ENCODE measurements at places on chromosomes 16 and 17. TPM values are rescaled to one million over a fixed set of nuclear protein-coding genes. Genes with fewer than 3 reads are reported as not detected.

Gene GINS2
- 6.2 TPM for total RNA-seq

Gene LAT
- 5.7 TPM for total RNA-seq

Gene NACA2
- 2.1 TPM for total RNA-seq

Gene TBC1D3G
- total RNA-seq = 8.7 TPM

Gene RNF157
- 47.5 TPM for total RNA-seq

Gene MMP2
- 22.9 TPM for total RNA-seq

Gene TBC1D3E
- not detected for total RNA-seq

Gene GRB2
- total RNA-seq = 88.3 TPM

Gene RPUSD1
- 22.0 TPM for total RNA-seq

GRCh38 chr16:1788095-1788707 lies 5.3 kb downstream of the IGFALS start:
- no peaks in the 10 kb centered on the region for H3K27me3 ChIP-seq
- H3K36me3 ChIP-seq = no peaks in the 10 kb centered on the region
- H3K4me1 ChIP-seq = peaks cover 6% of the 10 kb centered on the region
- no peak for DNase-seq

DNA sequence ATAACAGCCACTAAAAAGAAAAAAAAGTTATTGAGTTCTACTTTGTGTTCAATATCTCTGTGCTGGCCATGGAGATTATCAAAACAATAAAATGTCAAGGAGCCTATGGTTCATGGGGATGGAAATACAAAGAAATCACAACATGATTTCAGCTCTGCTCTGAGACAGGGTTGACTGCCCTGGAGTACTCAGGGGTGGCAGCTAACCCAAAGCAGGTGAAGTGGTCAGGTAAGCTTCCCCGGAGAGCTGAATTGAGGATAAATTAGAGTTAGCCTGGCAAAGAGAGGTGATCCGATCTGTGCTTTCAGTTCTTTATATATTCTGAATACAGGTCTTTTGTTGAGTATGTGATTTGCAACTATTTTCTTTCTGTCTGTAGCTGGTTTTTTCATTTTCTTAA lies 119.3 kb upstream of the TMEM97 start:
- H3K36me3 ChIP-seq = no peaks in the 10 kb centered on the region
- H3K27ac ChIP-seq = no peak overlapping the region
- no peaks in the 10 kb centered on the region for H3K4me1 ChIP-seq
- DNase-seq = no peak

GRCh38 chr17:16131593-16131992 lies 83.7 kb downstream of the NCOR1 start:
- no peak overlapping the region for H3K27ac ChIP-seq
- peak; percentile 13 for DNase-seq
- no peaks in the 10 kb centered on the region for H3K4me1 ChIP-seq
- H3K36me3 ChIP-seq = no peaks in the 10 kb centered on the region
- H3K4me3 ChIP-seq = no peak overlapping the region
- no peaks in the 10 kb centered on the region for H3K27me3 ChIP-seq

DNA sequence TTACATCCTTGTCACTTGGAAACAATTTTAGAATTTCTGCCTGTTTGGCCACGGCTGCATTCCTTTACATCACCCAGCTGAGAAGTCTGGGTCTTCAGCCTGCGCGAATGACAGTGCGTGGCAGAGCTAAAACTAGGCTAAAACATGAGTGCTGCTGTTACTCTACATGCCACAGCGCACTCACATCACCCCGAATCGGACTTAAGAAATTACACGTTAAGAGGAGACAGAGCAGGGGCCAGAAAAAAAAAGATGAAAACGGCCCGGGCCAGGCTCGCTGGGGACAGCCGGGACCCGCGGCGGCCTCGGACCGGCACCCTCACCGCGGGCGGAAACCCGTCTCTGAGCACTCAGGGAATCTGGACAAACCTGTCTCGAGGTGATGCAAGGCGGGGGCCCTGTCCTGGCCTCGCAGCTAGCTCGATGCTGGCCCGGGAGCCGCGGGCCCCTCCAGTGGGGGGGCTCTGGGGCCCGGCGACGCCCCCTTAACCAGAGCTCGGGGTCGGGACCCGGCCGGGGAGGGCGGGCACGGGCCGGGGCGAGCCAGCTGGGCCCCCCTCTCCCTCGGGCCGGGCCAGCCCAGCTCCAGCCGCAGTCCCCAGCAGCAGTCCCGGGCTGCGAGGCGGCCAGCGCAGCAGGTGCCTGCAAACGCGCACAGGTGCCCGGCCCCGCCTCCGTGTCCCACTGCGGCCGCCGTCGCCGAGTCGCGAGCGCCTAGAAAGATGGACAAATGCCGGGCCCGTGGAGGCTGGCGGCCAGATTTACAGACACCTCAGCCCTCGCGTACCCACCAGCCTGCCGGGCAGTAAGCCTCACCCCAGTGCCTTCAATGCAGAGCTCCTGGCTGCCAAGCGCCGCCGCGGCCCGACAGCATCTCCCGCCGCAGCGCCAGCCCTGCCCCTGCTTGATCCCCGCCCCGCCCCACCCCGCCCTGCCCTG lies at the start of gene AKTIP:
TSS of gene AKTIP (minus strand) at position 879 of the 939 bp plus-strand sequence. CDS start 2,950 bp downstream, outside the sequence.
- H3K4me1 ChIP-seq = peaks cover 14% of the 10 kb centered on the region
- DNase-seq = peak; percentile 76
- H3K27me3 ChIP-seq = no peaks in the 10 kb centered on the region
- peak within 1 kb of the TSS; percentile 96 for H3K27ac ChIP-seq
- H3K4me3 ChIP-seq = peak within 1 kb of the TSS; percentile 84
- H3K36me3 ChIP-seq = no peaks in the 10 kb centered on the region

DNA sequence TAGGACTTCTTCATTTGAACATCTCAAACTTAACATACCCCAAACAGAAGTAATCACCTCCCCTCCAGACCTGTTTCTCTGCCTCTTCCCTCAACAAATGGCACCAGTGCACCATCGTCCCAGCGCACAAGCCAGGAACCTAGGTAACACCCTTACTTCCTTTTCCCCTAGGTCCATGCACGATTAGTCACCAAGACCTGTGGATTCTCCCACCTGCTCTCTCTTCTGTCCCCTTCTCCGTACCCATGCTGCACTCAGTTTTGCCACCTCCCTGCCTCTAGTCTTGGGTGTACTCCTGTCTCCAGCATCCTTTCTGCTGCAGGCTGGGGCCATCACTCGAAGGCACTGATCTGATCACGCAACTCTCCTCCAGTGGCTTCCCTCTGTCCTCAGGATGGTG lies 3.2 kb downstream of the EMC8 start:
- H3K4me1 ChIP-seq = peaks cover 7% of the 10 kb centered on the region
- no peak overlapping the region for H3K27ac ChIP-seq
- H3K36me3 ChIP-seq = no peaks in the 10 kb centered on the region
- no peak for DNase-seq
- H3K27me3 ChIP-seq = no peaks in the 10 kb centered on the region

DNA sequence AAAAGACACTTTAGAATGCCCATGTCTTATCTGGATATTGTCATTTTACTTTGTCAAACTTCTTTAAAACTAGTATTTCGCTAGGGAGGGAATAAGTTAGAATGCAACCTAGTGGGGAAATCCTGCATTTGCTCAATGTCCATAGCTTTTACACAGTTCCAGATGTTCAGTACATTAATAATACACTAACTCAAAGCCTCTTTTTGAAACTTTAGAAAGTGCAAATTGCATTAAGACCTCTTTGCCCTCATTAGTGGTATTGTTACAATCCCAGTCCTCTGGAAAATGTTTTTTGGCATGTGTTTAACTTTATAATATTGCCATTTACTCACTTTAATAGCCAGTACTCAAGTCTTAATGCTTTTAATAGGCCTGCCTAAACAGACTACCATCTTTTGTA lies 106.8 kb downstream of the BRIP1 start:
- H3K27me3 ChIP-seq = no peaks in the 10 kb centered on the region
- DNase-seq = no peak
- H3K27ac ChIP-seq = no peak overlapping the region
- H3K4me1 ChIP-seq = no peaks in the 10 kb centered on the region
- H3K36me3 ChIP-seq = no peaks in the 10 kb centered on the region

GRCh38 chr17:12247761-12248160 lies 227.1 kb downstream of the MAP2K4 start:
- no peaks in the 10 kb centered on the region for H3K36me3 ChIP-seq
- H3K4me1 ChIP-seq = no peaks in the 10 kb centered on the region
- no peak for DNase-seq
- no peak overlapping the region for H3K4me3 ChIP-seq

DNA sequence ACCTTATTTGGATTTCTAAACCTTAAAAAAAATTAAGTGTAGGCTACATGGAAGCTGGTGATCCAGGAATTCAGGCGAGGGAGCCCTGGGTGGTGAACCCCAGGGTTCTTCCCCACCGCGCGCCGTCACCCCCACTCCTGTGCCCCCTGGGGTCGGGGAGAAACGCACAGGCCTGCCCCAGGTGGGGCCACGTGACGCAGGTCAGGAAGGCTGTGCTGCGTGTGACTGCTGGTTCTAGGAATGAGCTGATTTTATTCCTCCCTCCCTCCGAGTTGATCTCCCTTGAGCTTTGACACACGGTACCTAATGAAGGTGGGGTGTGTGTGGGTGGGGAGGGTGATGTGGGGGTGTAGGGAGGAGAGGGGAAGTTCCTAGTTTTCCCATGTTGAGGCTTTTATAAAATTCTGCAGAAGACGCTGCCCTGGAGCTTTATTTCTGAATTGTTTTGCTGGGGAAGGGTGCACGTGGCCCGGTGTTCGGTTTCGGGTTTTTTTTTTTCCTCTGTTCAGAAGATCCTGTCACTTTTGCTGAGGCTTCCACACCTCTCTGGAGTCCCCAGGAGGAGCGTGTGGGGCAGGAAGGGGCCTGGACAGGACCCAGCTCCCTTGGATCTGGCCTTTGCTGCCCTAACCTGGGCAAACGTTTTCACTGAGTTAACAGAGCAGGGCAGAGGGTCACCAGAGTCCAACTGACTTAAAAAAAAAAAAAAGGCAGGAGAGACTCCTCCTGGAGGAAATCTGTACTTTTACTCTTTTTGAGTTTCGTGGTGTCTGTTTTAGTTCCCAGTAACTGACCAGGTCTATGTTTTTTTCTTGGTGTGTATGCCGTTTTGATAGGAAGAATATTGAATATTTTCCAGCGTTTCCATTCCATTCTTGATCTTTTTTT lies 55.8 kb upstream of the GSE1 start:
- peak overlapping the region; percentile 83 for H3K27ac ChIP-seq
- H3K4me3 ChIP-seq = peak overlapping the region; percentile 66
- no peak for DNase-seq

DNA sequence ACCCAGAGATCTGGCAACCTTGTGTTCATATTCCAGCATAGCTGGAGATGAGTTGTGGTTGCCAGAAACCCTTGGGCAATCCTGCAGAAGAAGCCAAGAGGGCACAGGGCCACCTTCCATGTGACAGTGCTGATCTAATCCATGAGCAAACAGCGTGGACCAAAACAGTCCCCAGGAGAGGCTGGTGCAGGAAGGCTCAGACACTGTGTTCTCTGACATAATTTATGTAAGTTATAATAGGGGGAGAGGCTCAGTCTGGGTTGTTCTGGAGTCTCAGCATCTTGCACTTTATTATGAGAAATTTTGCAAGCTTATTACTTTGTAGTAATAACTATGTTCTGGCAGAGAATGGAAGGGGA lies 273.9 kb downstream of the HAPSTR1 start:
- H3K27ac ChIP-seq = no peak overlapping the region
- no peaks in the 10 kb centered on the region for H3K36me3 ChIP-seq
- peak; percentile 96 for DNase-seq
- H3K4me1 ChIP-seq = no peaks in the 10 kb centered on the region
- no peaks in the 10 kb centered on the region for H3K27me3 ChIP-seq
- no peak overlapping the region for H3K4me3 ChIP-seq

- no peak overlapping the region for H3K27ac ChIP-seq
- DNase-seq = no peak
- H3K36me3 ChIP-seq = no peaks in the 10 kb centered on the region
- no peaks in the 10 kb centered on the region for H3K27me3 ChIP-seq
- H3K4me3 ChIP-seq = no peak overlapping the region
- H3K4me1 ChIP-seq = peaks cover 5% of the 10 kb centered on the region
Observed at GRCh38 chr16:28179354-28179753, 32.4 kb downstream of the XPO6 start.

DNA sequence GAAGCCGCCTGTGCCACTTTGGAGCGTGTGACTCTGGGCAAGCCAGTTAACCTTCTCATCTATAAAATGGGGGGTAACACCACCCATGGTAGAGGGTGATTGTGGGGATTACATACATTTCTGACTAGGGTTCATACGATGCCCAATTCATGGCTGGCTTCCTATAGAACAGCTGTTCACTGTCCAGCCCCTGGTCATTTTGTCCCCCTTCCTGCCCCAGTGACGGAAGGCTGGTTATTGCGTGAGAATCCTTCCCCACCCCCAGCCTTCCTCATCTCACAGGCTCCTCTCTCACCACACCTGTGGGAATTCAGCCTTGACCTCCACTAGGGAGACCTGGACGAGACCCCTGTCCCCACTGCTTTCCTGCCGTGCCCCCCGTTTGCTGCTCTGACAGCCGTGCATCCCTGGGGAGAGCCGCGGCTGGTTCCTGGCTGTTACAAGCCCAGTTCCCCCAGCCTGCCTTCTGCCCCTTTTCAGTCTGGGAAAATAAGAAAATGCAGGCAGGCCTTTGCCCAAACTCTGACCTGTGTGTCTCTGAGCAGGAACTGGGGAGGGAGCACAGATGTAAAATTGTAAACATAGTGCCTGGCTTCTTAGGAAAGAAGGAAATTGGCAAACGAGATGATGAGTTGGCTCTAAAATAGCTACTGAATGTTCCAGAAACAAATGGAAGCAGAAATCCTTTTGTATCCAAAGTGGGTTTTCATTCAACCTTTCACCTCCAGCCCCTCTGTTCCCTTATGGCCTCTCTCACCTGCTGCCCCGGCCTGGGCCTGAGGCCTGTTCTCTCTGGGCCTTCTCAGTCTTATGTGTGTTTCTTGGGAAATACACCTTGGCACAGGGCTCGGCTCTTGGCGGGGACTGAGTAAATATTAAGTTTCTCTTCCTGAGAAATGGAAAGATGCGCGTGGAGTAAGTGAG lies 67.3 kb downstream of the OR1D5 start:
- H3K27me3 ChIP-seq = no peaks in the 10 kb centered on the region
- H3K4me3 ChIP-seq = no peak overlapping the region
- peaks cover 10% of the 10 kb centered on the region for H3K4me1 ChIP-seq

Data from prostate gland (tissue), 2 donors.